PC-3 (cell line): ENCODE measurements at places on chromosomes 11 and 22.

- peak; percentile 81 for DNase-seq
These were observed 17.6 kb upstream of the AMOTL1 start for GRCh38 chr11:94750319-94751217.

DNA sequence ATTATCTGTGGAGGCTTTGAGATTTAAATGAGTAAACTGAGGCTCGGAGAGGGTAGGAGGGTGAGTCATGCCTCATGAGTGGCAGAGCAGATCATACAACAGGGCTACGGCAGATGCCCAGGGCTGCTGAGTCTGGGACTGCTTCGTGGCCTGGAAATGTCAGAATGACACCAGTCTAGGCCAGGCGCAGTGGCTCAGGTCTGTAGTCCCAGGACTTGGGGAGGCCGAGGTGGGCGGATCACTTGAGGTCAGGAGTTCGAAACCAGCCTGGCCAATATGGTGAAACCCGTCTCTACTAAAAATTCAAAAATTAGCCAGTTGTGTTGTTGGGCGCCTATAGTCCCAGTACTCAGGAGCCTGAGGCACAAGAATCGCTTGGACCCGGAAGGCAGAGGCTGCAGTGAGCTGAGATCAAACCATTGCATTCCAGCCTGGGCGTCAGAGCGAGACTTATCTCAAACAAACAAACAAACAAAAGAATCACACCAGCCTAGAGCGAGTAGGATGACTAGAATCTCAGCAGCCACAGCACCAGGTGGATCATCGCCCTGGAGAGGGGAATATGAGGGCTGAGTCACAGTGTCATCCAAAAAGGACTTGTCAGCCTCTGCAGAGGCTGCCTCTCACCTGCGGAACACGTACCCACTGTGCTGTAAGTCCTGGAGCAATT lies 48.6 kb upstream of the ADA2 start:
- DNase-seq: no peak

DNA sequence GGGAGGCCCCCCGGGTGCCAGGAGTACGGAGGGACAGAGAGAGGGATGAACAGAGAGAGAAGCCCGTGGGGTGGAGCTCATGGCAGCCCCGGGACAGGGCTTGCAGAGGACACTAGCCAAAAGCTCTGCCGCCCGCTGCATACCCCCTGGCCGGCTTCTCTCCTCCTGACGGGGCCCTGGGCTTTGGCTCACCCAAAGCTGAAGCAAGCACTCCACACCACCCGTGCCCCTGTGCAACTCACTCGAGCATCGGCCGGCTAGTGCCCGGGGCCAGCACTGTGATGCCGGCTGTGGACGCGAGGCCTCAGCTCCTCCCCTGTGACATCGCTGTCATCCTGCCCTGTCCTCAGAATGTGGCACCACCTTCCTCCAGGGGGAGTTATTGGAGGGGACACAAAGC lies 429.6 kb downstream of the BRD1 start:
- no peak for DNase-seq

DNA sequence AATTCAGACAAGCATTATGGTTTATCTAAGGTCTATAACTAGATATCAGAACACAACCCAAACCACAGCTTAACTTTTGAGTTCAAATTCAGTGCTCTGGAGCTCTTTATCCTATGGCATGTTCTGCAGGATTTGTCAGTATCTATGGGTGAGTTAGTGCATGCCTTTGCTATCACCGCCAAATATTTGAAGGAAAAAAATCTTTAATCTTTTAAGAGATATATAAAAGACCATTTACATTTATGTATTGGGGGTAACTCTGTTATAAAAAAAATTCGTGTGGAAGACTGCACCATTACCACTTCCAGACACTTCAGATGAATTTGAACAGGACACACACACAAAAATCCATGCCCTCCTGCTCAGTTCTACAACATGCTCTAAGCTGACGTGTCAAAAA lies 313.5 kb upstream of the CHORDC1 start:
- peak; percentile 19 for DNase-seq

GRCh38 chr11:27055065-27055682 lies 14.6 kb downstream of the BBOX1 start:
- peak; percentile 68 for DNase-seq

- no peak for DNase-seq
These were observed 22.8 kb upstream of the TFIP11 start for GRCh38 chr22:26534874-26535602.

- DNase-seq: no peak
These were observed 78.3 kb downstream of the BBOX1 start for GRCh38 chr11:27118949-27119348.

- no peak for DNase-seq
These were observed 14.6 kb downstream of the KCNA4 start for GRCh38 chr11:30002157-30002785.

DNA sequence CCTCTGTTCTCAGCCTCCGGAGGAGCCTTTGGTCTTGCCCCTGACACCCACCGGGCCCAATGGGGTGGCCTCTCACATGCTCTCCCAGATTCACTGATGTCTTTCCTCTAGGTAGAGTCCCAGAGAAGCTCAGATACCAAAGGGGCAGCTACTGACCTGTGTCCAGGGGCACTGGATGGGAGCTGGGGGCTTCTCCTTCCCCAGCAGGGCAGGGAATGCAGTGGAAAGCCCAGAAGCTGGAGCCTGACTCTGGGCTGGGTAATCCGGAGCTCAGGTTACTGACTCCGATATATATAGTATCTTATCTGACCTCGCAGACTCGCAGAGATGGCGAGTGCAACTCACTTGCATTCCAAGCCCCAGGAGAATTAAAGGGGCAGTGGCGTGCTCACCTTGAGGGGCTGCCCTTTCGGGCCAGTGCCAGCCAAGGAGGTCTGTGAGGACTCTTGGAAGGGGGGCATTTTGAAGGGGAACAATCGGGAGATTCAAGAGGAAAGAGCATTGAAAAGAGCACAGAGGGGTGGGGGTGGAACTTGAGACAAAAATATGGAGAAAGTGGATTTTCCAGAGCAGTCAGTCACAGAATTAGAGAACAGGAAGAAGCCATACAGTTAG lies 2.5 kb downstream of the USP2 start:
- no peak for DNase-seq

DNA sequence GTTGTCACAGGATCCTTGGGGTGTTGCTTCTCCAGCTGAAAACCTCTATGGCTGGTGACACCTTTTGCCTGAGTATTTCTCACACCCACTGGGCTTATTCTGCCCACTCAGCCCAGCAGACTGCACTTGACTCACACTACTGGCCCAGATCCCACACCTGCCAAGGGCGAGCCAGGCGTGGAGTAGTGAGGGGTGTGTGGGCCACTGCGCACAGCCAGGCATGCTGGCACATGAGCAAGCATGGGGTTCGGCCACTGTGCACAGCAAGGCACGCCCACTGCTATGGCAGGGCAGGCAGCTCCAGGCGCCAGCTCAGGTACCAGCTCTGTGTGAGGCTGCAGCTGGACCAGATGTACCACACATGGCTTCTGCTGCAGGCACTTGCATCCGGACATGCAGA lies 116.5 kb upstream of the MTNR1B start:
- DNase-seq: no peak

DNA sequence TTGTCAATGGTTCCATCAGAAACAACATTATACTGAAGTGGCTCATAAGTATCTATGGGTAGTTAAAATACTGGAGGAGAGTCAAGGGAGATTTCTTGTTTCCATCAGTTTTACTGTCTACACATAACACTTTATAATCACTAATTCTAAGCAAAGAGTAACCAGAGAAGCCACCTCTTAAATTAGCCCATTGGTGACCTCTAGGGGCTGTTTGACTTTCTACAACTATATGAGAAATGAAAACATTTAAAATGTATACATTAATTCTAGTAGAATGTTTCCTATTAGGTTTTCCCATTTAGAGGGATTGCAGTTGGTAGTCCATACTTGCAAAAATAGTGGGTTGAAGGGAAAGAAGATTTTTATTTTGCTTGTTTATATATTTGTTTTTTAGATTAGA lies 504.3 kb downstream of the FAM181B start:
- peak; percentile 37 for DNase-seq

- DNase-seq: no peak
These were observed 30.5 kb upstream of the OR10G7 start for GRCh38 chr11:124071623-124071948.

GRCh38 chr11:68287419-68287818 lies 15.6 kb upstream of the C11orf24 start:
- DNase-seq: no peak
